Colonic mucosa (tissue), 4 donors: ENCODE measurements at places on chromosomes 11 and 22.

DNA sequence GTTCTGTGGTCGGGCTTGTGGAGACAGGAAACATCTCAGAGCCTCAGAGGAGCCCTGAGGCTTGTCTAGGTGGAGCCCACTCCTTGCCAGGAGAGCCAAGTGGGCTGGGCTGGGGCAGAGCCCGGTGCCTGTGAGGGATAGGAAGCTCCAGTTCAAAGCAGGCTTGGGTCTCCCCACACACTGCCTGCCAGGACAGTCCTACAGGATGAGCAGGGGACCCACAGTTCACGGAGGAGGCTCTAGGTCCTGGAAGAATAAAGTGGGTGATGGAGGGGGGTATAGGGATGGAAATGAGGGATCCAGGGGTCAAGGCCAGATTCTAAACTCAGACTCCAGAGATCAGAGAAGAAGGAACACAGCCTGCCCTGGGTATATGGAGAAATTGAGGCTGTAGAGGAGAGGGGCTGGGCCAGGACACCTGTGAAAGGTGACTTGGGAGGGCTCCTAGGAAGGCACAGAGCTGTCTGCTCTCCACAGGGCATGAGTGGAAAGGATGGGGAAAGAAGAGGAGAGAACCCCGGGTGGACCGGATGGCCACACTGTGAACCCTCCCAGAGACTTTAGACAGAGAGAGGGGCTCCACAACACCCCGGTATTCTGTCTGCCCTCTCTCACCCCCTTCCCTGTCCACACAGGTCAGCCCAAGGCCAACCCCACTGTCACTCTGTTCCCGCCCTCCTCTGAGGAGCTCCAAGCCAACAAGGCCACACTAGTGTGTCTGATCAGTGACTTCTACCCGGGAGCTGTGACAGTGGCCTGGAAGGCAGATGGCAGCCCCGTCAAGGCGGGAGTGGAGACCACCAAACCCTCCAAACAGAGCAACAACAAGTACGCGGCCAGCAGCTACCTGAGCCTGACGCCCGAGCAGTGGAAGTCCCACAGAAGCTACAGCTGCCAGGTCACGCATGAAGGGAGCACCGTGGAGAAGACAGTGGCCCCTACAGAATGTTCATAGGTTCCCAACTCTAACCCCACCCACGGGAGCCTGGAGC lies 7.4 kb downstream of the IGLL5 start:
- DNase-seq: no peak

GRCh38 chr11:2818503-2818902 lies 67.1 kb downstream of the CDKN1C start:
- DNase-seq: no peak

DNA sequence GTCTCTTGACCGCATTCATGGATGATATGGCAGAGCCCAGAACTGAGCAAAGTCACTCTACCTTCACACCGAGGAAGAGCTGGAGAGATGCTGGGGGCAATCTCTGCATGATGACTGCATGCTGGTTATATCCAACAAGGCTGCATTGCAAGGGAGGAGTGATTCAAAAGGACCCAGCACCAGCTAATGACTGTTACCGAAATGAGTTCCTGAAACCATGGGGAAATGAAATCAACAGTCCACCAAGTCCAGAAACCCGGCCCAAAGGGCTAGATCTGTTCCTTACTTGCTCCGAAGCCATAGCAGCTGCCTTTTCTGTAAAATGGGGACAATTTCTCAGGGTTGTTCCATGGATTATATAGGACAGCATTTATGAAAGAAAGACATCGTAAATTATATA lies 1.2 kb upstream of the SMIM35 start:
- no peak for DNase-seq

- no peak for DNase-seq
Observed at GRCh38 chr11:111193924-111194490, 51.5 kb upstream of the POU2AF2 start.

GRCh38 chr11:72826191-72826941 lies 12.2 kb downstream of the ATG16L2 start:
- no peak for DNase-seq

DNA sequence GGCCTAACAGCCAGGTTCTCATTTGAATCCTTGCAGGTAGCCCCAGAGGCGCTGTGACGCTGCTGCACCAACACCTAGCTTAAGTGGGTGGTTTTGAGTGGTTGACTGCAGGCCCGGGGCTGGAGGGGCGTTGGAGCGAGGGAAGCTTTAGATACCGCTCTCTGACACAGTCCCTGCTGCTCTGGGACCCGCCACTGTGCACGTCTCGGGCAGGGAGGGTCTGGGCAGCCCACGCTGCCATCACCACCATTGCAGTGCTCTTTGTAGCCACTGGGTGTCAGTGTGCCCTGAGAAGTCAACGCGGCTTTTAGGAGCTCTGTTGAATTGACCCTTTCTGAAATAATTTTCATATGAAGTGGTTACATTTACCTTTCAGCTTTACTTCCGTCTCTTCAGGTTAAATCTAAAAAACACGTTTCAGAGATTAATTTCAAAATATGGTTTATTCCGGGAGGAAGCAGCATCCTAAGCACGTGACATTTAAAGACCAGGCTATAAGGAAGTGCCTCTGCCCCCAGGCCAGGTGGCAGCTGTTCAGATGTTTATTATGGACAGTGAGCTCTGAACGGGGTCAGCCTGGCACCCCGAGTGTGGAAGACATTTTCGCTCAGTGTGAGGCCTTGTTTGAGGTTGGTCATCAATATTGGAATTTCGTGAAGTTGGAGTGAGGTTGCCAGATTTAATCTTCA lies 30.9 kb upstream of the PARVB start:
- DNase-seq: peak; percentile 40

GRCh38 chr11:31810779-31811647 lies at the start of gene PAX6:
Gene PAX6, minus strand, starts transcription at chr11:31811322. Its CDS starts 4,911 bp downstream, at chr11:31806411.
- no peak for DNase-seq

GRCh38 chr11:134001088-134001487 lies 44.3 kb upstream of the IGSF9B start:
- no peak for DNase-seq

DNA sequence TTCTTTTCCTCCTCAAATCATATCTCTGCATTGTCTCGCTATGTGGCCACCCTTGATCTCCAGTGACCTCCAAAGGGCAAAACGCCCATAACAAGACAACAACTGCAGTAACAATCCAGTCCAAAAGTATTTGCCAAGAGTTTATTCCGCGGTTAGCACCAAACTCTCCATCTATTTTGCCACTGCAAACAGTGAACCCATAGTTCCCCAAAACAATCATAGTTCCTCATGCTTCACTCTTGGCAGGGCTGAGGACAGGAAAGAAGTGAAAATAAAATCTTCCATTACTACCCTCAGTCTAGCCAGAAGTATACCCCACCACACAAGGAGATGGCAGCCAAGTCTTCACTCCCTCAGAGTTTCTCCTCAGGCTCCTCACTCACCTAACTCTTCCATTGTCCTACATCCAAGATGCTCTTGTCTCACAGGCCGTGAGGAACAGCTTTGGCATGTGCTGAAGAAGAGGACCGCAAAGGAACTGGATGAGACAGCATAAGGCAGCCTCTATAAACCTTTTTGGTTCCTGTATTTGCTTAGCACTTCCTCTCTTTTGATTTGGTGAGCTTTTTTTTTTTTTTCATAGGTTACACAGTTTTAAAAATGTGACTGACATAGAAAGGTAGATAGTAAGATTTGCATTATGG lies at the start of gene LPXN:
Gene LPXN, minus strand, starts transcription at position 480 of the 644 bp plus-strand sequence. Its CDS starts 84 bp downstream, at position 396.
- DNase-seq: no peak

DNA sequence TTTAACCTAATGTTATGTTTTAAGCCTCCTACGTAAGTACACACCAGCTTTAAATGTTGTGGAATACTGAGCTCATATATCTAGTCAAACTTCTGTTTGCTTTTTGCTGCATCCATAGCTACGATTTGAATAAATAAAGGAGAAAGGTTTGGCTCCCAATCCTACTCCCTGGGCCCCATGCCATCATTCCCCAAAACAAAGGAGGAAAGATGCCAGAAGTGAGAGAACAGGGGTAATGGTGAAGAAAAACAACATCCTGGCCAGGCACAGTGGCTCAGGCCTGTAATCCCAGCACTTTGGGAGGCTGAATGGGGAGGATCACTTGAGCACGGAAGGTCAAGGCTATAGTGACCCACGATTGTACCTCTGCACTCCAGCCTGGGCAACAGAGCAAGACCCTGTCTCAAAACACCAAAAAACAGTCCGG lies 26.5 kb downstream of the SCGB1A1 start:
- no peak for DNase-seq

GRCh38 chr22:36277482-36278291 lies 24.8 kb downstream of the APOL1 start:
- peak; percentile 63 for DNase-seq

DNA sequence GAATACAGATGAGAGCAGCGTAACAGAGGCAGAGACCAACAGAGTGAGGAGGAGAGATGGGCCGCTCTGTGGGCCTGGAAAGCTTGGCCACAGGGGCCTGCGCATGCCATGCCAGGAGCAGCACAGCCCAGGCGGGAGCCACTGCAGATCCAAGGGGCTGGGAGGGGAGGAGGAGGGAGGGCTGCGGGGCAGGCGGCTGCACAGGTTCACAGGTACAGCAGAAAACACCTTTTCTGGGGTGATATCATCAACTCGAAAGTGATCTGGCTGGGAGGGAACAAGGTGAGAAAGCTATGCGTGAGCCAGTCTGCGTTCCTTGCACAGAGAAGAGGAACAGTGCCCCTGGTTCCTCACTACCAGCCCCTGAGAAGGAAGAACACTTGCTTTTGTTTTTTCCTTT lies 14.8 kb downstream of the VPS37C start:
- no peak for DNase-seq

- no peak for DNase-seq
Observed at GRCh38 chr22:32489377-32489776, 14.8 kb downstream of the FBXO7 start.

- DNase-seq: no peak
Observed at GRCh38 chr22:23574877-23575276, 5.2 kb downstream of the IGLL1 start.

- DNase-seq: no peak
Observed at GRCh38 chr11:86147004-86147403, 78.1 kb upstream of the PICALM start.

- DNase-seq: peak; percentile 80
Observed at GRCh38 chr22:46737976-46738646, at the start of gene CERK. Gene CERK, minus strand, starts transcription at chr22:46738252. Its CDS starts 104 bp downstream, at chr22:46738148.

DNA sequence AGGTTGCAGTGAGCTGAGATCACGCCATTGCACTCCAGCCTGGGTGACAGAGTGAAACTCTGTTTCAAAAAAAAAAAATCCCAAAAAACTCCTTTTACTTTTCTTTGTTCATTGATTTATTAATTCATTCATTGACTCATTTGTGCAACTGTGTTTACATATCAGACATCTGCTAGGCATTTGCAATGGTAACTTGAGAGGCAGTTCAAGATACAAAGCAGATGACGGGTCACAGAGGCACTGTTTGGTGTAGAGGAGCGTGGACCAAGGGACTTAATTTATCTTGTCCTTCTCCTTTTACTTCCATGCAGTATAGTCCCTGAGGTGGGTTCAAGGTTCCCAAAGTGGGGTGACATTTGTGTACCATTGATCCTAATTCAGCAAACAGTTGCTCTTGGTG lies 71.4 kb downstream of the KIAA1671 start:
- DNase-seq: no peak

DNA sequence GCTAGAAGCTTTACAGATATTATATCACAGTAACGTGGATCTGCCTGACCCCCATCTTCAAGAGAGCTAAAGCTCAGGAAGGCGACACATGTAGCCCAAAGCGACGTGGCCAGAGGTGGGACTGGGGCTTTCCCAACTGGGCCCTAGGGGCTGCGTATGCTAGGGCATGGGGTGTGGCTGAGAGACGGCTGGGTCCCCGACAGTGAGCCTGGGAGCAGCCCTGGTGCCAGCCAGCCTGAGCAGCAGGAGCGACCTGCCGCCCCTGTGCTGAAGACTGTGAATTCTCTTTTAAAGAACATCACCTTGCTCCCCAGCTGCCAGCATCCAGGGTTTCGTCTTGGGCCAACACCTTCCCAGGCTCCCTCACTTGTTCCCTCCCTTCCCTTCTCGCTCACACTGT lies 32.9 kb upstream of the CYP2D6 start:
- DNase-seq: no peak

- no peak for DNase-seq
Observed at GRCh38 chr11:29008481-29008880, 900.3 kb downstream of the METTL15 start.

DNA sequence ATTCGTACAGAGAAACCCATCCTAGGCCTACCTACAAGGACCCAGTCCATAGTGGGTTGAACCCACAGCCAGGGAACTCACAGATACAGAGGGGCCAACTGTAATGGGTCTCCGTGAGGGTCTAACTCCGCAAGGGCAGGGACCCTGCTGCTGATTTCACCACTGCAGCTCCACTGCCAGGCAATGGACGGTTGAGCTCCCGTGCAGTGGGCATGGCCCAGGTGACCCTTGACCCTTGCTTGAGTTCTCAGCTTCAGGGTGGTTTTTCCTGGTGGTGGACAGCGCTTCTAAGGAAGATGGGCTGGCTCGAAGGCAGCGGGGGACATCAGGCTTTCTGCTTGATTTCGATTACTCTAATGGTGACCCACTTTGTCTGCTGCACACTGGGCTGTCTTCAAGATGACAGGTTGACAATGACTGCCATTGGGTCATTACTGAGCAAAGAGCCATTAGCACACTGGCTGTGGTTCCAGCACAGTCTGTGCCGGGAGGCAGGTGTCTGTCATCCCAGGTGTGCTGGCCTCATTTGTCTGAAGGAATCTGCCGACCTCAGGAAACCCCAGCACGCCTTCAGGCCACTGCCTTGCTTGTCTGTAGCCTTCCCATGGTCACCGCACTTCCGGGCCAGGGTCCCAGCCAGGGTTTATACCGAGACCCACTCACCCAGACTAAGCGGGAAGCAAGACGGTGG lies 3.7 kb upstream of the GAL start:
- DNase-seq: no peak

DNA sequence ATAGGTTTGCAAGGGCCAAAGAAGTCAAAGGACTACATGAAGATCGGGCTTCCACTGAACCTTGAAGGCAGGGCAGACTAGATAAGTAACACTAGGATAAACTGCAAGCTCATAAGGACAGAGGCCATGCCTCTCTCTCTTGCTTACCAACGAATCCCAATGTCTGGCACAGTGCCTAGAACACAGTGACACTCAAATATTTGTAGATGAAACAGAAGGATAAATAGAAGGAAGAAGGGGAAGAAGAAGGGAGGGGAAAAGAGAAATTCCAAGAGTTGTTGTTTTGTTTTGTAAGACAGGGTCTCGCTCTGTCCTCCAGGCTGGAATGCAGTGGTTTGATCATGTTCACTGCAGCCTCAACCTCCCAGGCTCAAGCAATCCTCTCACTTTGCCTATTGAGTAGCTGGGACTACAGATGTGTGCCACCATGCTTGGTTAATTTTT lies 26.9 kb downstream of the SIK3 start:
- DNase-seq: peak; percentile 66

DNA sequence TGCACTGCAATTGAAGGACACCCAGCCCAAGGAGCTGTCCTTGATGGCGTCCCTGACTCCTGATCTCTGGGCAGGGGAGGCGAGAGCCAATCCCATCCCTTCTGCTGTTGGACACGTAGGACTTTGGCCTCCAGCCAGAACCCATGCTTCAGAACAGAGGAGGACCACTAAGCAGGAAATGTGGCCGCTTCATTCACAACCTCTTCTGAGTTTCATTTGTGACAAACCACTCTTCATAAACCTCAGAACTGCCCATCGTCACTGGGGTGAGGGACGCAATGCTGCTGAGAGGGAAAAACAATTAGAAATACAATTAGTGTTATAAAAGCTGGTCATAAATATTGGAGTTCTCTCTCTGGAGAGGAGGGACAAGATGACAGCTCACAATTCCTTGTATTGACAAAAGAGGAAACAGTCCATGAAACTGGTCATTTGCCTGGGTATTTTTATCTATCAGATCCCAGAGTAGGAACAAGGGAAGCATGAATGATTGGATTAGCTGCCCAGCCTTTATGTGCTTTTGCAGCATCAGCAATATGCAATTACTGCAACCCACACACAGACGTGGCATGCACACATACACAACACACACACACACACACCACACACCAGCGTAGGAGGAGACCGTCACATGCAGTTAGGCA lies 216.5 kb upstream of the CADM1 start:
- no peak for DNase-seq
